Choroid plexus epithelial cell (primary cell): ENCODE measurements at places on chromosomes 5 and 9.

DNA sequence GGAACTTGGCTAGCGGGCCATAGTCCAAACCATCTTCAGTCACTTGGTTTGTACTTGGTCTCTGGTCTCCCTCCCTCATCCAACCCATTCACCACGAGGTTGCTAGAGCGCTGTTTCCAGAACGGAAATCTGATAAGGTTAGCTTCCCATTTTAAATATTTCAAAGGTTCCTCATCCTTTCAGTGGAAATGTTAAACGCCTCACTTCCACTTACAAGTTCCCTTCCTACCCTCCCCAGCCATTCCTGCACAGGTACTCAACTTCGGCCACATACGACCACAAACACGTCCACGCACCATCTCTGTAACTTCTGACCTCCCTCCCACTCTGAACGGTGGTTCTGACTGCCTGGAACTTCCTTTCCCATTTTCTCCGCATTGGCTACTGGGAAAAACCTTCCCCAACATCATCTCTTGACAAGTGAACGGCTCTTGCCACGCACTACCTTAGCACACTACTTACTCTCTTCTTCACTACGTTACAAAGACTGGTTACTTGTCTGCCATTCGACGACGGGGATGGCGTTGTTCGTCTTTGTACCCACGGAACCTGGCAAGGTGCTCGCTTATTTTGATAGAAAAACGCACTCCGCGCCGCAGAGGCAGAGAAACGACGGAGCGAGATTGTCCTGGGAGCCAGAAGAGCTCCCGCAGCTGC, 629 bp downstream of the CCNH start:
- peak; percentile 62 for DNase-seq

GRCh38 chr9:123000371-123001068, 32.9 kb upstream of the GPR21 start:
- DNase-seq = no peak

DNA sequence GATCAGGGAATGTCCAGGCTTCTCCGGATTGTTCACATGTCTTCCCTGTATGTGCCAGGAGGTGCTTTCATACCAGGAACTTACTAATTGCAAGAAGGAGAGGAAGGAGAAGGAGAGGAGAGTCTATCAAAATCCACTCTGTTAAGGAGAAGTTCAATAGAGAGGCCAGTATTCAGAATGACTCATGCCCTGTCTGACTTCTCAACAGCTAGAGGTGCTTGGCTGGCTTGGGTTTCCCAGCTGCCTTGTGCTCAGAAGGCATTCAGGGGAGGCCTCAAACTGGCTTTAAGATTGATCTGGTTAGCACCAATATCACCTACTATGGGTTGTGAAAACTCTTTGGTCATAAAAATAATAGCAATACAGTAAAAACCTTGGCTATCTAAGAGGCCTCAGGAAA, 167.9 kb upstream of the GLRA1 start:
- DNase-seq = peak; percentile 16

DNA sequence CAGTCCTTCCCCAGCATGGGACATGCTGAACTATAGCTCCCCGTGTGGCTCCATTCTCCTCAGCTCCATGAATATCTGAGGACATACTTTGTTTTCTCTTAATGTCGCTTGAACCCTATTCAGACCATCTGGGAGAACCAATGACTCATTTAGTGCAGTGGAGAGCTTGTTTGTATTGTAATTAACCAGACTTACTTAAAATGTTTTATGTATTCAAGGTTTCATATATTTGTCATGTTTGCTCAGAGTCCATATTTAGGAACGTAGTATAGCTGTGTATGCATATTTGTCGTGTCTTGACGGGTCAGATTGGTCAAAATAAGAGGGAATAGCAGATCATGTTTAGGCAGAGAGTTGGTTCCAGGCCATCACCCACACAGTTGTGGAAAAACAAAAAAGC, 150.1 kb upstream of the NTRK2 start:
- DNase-seq = no peak

- no peak for DNase-seq
Observed at GRCh38 chr5:150307617-150308426, 5.1 kb upstream of the ARSI start.

DNA sequence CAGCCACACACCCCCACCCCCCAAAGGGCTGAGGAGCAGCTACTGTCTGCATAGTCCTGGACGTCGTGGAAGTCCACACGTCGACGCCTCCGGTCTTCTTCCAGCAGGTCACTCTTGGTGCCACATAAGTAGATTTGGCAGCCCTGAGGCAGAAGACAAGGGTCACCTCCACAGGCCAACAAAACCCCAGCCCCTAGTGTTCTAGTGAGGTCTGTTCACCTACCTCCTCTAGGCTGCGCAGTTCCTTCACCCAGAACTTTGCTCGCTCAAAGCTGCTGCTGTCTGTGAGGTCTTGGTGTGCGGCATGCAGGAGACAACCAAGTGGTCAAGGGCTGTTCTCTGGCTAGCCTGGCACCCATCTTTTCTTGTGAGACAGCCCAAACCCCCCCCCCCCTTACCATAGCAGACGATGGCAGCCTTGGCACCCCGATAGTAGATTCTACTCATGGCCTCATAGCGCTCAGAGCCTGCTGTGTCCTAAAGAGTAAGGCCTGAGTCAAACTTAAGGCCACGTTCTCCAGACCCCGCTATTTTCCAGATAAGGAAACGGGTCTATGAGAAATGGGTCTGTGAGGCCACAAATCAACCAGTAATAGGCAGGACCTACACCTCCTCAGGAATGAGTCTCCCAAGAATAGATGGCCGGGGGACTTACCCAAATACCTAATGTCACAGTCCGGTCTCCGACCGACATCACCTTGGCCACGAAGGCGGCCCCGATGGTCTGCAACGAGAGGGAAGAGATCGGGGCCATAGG, 987 bp downstream of the RAB24 start:
- no peak for DNase-seq

- peak; percentile 46 for DNase-seq
Observed at GRCh38 chr5:103259705-103260355, 1.3 kb downstream of the MACIR start.
